Activated naive CD8-positive, alpha-beta T cell treated with anti-CD3 and anti-CD28 coated beads for 36 hours (primary cell): ENCODE measurements at places on chromosomes 7 and 10. TPM values are rescaled to one million over a fixed set of nuclear protein-coding genes. Genes with fewer than 3 reads are reported as not detected.

Gene ATG9B
- 12.3 TPM for total RNA-seq

Gene RUFY2
- total RNA-seq = 7.1 TPM

Gene MBL2
- not detected for total RNA-seq

Gene PAPOLB
- not detected for total RNA-seq

Gene LIPN
- total RNA-seq = not detected

Gene OR13A1
- not detected for total RNA-seq

Gene ACHE
- not detected for total RNA-seq

Gene DLG5
- total RNA-seq = 1.6 TPM

Gene DIP2C
- total RNA-seq = 0.22 TPM

Gene GIMAP1
- total RNA-seq = 6.1 TPM

Gene MCM10
- total RNA-seq = 89.3 TPM

Gene SLC26A3
- total RNA-seq = not detected

DNA sequence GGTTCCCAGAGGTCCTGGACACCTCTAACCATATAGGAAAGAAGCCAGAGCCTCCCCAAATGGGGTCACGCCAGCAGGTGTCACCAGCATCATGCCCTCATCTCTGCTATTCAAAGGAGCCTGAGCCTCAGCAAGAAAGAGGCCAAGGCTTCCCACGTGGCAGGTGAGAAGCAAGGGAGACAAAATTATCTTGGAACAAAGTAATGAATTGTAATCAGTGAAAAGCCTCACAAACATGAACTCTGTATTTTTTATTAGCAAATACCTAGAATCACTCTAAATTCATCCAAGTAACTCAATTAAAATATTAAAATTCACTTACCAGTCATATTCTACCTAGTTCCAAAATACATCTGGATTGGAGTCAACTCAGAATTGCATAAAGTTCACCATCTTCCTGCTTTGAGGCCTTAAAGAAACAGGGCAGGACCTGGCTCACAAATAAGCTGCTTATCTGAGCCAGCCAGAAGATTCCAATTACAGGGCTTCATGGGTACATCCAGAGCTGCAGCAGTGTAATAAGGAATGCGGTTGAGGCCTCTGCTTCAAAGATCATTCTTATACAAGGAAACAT lies 68.7 kb downstream of the SGMS1 start:
- H3K27me3 ChIP-seq = no peaks in the 10 kb centered on the region
- peaks cover 31% of the 10 kb centered on the region for H3K4me1 ChIP-seq

GRCh38 chr7:26329520-26330255 lies 38.0 kb downstream of the SNX10 start:
- H3K27me3 ChIP-seq = no peaks in the 10 kb centered on the region
- peaks cover 24% of the 10 kb centered on the region for H3K36me3 ChIP-seq
- H3K4me1 ChIP-seq = peaks cover 17% of the 10 kb centered on the region

- no peak overlapping the region for H3K4me3 ChIP-seq
- DNase-seq = no peak
- H3K4me1 ChIP-seq = peaks cover 29% of the 10 kb centered on the region
- no peaks in the 10 kb centered on the region for H3K27me3 ChIP-seq
- no peak overlapping the region for H3K27ac ChIP-seq
Observed at GRCh38 chr10:91983416-91983815, 59.8 kb downstream of the BTAF1 start.

DNA sequence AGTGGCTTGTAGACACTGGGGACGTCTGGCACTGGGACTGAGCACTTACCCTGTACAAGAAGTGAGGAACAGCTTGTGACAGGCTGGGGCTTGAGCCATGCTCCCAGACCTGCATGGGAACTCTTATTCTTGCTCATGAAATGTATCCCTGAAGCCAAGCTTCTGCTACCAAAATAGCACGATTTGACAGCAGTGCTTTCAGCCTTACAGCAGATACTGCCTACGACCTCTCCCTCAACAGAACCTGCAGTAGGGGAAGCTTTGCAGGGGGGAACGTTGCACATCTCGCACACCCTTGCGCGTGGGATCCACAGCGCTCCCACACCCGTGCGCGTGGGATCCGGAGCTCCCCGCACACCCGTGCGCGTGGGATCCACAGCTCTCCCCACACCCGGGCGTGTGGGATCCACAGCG lies 88.0 kb downstream of the CREM start:
- H3K36me3 ChIP-seq = peaks cover 27% of the 10 kb centered on the region
- no peak overlapping the region for H3K4me3 ChIP-seq
- no peaks in the 10 kb centered on the region for H3K27me3 ChIP-seq

DNA sequence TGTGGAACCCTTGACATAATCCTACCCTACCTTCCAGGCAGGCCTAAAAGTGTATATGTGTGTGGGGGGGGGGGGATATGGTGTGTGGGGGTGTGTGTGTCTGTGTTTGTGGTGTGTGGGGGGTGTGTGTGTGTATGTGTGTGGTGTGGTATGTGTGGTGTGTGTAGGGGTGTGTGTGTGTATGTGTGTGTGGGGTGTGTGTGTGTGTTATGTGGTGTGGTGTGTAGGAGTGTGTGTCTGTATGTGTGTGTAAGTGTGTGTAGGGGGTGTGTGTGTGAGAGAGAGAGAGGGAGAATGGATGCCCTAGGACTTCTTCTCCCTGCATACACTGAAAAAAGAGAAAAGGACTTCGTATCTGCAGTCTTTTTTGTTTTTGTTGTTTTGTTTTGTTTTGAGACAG lies 12.3 kb upstream of the IMPDH1 start:
- no peaks in the 10 kb centered on the region for H3K27me3 ChIP-seq
- no peak overlapping the region for H3K4me3 ChIP-seq
- DNase-seq = no peak

DNA sequence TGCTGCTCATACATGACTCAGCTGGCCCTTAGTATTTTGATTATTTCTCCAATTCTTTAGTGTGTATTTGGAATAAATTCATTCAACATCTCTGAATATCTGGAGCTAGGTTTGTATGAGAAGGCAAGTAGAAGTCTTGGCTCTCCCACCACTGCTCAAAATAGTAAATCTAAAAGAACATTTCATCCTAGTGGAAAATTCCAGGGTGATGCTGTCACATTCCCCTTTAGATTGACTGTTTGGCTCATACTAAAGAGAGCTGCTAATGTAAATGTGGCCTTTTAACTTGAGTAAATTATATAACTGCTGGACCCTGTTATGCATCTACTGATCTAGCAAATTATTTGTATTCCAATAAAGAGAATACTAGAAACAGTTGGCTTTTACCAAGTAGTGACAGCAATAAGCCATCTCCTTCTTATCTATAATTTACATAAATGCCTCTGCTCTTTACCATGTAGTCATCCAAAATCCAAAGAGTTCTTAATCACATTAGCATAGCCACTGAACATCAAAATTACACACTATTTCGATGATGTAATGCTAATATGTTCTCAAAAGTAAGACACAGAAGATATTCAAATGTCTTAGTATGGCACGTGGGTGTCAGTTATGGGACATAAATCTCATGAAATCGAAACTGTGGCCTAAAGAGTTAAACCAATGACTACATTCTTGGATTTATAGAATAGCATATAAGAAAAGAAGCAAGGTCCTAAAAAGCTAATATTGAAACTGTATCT lies 86.9 kb upstream of the KCND2 start:
- no peaks in the 10 kb centered on the region for H3K27me3 ChIP-seq
- H3K4me1 ChIP-seq = no peaks in the 10 kb centered on the region
- no peak overlapping the region for H3K27ac ChIP-seq
- H3K36me3 ChIP-seq = no peaks in the 10 kb centered on the region

- H3K36me3 ChIP-seq = no peaks in the 10 kb centered on the region
- no peak overlapping the region for H3K27ac ChIP-seq
- H3K4me3 ChIP-seq = no peak overlapping the region
- H3K4me1 ChIP-seq = no peaks in the 10 kb centered on the region
Observed at GRCh38 chr7:25460433-25460832, 232.1 kb upstream of the NPVF start.

DNA sequence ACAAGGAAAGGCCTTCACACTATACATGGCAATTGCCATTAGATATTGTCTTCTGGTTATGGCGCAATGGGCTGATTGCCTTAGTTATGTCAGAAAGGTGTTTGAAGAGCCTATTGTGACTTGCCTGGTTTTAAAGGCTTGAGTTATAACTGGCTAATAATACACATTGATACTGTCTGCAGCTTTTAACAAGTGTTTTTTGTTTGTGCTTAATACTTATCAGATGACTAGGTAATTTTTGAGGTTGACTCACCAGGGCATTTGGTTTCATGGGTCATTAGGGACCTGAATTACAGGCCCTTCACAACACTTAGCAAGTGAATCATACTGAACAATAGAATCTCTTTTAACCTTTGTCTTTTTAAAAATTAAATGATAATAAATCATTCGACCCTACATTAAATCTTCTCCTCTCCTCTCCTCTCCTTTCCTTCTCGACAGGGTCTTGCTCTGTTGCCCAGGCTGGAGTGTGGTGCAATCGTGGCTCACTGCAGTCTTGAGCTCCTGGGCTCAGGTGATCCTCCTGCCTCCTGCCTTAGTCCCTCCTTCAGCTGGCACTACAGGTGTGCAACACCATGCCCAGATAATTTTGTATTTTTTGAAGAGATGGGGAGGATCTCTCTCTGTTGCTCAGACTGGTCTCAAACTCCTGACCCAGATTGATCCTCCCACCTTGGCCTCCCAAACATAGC lies 196.3 kb downstream of the JCAD start:
- no peaks in the 10 kb centered on the region for H3K4me1 ChIP-seq
- no peak overlapping the region for H3K4me3 ChIP-seq
- DNase-seq = no peak

- H3K36me3 ChIP-seq = no peaks in the 10 kb centered on the region
- H3K27ac ChIP-seq = no peak overlapping the region
- H3K4me3 ChIP-seq = no peak overlapping the region
- no peaks in the 10 kb centered on the region for H3K4me1 ChIP-seq
- DNase-seq = no peak
Observed at GRCh38 chr10:107056182-107056581, 108.3 kb downstream of the SORCS1 start.

DNA sequence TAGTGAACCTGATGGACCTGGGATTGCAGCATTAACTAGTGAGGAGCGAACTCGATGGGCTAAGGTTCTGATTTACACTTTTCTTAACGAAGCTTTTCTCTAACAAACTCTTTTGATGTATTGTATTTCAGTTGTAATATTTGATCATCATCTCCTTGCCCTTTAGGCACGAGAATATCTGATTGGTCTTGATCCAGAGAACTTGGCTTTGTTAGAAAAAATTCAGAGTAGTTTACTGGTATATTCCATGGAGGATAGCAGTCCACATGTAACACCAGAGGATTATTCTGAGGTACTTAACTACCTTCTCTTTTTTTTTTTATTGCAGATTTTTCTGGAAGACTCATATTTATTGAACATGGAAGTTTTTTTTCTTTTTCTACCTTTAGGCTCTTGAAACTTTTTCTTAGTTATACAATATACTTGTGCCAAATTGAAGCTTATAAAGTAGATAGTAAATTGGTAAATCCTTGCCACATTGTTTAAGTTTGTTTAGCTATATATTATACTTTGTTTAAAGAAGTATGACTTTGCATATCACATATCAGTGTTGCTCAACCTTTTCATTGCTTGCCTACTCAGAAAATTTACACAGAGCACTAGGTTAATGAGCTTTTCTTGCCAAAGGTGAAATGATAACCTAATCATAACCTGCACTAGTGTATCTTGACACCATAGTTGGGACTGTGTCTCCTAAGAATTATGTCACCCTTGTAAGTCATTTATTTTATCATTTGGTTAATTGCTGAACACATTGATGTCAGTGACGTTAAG lies 30.4 kb downstream of the CROT start:
- no peaks in the 10 kb centered on the region for H3K27me3 ChIP-seq
- peaks cover 5% of the 10 kb centered on the region for H3K36me3 ChIP-seq
- H3K4me3 ChIP-seq = no peak overlapping the region

DNA sequence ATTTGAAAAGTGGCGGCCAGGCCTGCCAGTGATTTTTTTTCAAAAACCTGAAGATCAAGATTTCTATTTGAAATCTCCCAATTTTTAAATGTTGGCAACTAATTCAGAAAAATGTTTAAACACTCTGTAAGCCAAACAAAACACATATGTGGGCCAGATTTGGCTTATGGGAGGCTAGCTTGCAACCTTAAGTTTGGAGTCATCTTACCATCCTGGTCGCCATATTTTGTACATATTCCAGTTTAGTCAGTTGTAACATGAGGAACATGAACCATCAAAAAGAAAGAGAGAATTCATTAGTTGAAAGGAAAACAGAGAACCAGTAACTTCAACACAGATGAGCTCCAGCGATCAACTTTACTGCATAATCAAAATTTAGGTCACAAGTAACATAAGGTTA lies 115.4 kb downstream of the TMEM26 start:
- H3K27me3 ChIP-seq = no peaks in the 10 kb centered on the region
- DNase-seq = no peak
- no peak overlapping the region for H3K27ac ChIP-seq
- no peaks in the 10 kb centered on the region for H3K36me3 ChIP-seq
- no peak overlapping the region for H3K4me3 ChIP-seq
- peaks cover 4% of the 10 kb centered on the region for H3K4me1 ChIP-seq

DNA sequence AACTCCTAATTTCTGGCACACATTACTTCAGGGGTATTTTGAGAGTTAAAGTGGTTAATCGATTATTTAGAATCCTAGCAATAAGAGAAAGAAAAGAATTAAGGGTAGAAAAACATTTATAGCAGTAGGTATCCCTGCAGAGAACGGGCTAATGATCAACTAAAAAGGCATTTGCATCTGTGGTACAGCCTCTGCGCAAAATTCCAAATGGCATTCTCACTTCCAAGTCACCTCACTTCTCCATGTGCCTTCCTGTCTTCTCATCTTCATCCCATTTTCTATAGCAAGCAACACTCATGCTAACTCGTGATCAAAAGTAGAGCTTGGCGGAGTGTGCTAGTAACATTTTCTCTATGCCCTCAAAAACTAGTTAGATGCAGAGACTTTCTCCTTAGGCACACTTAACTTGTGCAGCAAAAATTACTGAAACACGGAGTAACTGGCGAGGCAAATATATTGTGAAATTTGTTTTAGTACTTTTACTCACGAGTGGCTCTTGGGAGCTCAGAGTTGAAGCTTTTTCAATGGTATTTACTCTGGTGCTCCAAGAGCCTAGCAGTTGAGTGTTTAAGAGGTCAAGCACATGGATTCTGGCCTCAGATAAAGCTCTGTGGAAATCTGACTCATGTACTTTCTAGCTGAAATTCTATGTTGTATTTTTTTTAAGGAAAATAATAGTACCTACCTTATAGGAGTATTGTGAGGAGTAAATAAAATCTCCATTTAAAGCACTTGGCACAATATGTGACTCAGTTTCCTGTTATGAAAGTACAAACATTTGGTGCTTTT lies 65.1 kb downstream of the MET start:
- H3K27ac ChIP-seq = no peak overlapping the region
- no peak for DNase-seq
- no peaks in the 10 kb centered on the region for H3K4me1 ChIP-seq
- H3K27me3 ChIP-seq = peaks cover 11% of the 10 kb centered on the region
- H3K36me3 ChIP-seq = no peaks in the 10 kb centered on the region

GRCh38 chr10:22029445-22030236 lies 26.1 kb upstream of the DNAJC1 start:
- no peak overlapping the region for H3K27ac ChIP-seq

GRCh38 chr10:48545462-48546145 lies 59.3 kb downstream of the ARHGAP22 start:
- H3K27ac ChIP-seq = no peak overlapping the region
- DNase-seq = no peak
- H3K27me3 ChIP-seq = no peaks in the 10 kb centered on the region
- H3K36me3 ChIP-seq = no peaks in the 10 kb centered on the region
